SIG-M5 (cell line): ENCODE measurements at places on chromosomes 5 and 9.

GRCh38 chr5:72540759-72541438, 33.7 kb upstream of the ZNF366 start:
- no peak for DNase-seq

DNA sequence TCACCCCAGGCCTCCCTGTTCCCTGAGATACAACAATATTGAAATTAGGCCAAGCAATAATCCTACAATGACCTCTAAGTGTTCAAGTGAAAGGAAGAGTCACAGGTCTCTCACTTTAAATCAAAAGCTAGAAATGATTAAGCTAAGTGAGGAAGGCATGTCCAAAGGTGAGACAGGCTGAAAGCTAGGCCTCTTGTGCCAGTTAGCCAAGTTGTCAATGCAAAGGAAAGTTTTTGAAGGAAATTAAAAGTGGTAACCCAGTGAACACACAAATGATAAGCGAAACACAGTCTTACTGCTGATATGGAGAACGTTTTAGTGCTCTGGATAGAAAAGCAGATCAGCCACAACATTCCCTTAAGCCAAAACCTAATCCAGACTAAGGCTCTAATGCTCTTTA, 39.8 kb downstream of the PTAR1 start:
- no peak for DNase-seq

DNA sequence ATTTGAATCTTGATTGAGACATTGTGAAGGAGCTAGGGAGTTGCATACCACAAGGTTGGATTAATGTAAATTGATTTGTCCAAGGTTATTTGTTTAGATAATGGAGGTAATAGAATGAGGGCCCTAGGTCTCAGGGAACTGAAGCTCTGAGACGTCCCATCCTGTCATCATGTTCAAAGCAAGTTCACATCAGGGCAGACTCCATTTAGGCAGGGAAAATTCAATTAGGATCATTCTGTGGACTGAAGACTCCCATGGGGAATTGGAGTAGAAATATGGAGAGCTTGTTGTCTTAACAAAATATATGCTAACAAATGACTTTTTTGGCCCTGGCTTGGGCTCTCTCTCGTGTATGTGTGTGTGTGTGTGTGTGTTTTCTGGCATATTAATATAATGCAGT, 722.0 kb upstream of the ADAMTS16 start:
- DNase-seq, result no peak

- DNase-seq, result no peak
Measured at GRCh38 chr5:154861946-154862345, 3.5 kb downstream of the CNOT8 start.
